ENCODE measurements at places on chromosomes 6 and 20. TPM values are rescaled to one million over a fixed set of nuclear protein-coding genes. Genes with fewer than 3 reads are reported as not detected.

DNA sequence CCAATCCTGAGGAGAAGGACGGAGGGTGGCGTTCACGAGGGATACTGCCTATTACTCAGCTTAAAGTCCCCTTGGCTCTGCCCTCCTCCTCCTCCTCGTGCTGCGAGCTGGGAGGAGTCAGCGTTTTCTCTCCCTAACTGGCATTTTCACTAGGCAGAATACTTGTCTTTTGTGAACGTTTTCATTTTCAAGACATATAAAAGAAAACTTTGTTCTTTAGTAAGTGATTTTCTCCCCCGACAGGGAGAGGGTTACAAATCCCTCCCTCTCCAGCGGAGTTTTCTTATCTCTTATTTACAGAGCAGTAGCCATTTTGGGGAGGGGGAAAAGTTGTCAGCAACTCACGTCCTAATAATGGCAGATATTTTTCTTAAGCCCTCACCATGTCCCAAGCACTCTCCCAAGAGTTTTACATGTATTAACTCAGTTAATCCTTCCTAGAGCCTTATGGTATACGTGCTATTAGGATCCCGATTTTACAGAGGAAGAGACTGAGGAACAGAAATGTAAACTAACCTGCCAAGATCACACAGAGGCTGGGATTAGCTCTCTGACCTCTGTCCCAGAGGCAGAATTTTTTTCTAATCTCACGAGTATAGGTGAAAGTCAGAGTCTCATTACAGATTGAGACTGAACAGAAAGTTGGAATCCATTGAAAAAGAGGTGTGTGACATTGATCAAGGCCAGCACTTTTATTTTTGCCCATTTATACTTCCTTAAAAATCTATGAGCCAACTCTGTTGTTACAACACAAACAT lies 30.0 kb upstream of the ZNF217 start:
- DNase-seq = no peak

DNA sequence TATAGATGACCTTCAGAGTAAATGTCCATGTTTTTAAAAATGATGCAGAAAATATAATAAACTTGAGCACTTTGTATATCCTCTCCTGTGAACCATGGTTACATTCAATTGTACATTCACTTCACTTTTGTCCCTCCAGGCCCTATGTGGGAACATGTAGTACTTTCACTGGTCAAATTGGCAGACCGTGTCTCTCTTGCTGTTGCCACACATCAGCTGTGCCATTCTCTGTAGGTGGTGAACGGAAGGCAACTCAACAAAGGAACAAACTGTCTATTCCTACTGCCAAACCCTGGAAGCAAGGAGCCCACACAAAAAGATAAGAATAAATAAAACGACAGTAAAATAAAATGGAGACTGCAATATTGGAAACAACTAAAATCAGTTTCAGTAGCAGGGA lies 2.0 kb downstream of the ROS1 start:
- no peak for DNase-seq

GRCh38 chr6:7135755-7136154 lies 28.0 kb downstream of the RREB1 start:
- no peak for DNase-seq

DNA sequence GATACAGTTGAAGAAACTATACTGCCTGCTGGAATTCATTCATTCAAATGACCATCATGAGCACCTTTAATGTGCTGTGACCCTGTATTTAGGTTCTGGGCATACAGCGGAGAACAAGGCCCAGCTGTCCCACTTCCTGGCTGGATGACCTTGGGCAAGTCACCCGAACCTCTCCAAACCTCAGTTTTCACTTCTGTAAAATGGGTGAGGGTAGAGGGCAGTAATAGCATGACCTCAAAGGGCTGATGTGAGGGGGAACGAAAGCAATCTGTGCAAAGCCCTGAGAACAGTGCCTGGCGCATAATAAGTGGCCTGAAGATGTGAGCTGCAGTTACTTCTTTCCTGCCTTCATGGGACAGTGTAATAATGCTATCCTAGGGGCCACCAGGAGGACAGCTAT lies 20.5 kb upstream of the AAR2 start:
- no peak for DNase-seq

DNA sequence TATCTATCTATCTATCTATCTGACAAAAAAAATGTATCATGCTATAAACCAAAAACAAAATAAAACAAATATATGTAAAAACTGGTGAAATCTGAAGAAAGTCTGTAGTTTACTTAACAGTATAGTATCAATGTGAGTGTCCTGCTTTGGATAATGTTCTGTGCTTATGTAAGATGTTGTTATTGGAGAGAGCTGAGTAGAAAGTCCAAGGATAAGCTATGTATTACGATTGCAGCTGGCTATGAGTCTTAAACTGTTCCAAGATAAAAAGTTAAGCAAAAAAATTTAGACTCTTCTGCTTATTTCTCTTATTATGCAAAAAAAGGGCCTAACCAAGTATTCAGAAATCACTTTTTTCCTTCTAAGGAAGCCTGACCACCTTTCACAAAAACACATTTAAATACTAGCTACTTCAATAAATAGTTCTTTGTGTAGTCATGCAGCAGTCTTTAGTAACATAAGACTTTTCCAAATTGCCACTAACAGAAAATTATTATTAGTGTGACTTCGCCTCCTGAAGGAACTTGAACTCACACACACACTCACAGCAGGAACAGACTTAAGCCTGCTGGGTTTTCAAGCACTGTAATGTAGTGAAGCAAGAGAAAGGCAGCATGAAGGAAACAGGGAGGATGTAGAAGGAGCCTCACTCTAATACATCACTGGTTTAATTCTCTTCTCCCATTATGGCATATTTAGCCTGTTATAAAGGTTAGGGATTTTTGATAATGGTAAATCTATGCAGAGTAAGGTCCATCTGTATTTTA lies 265.8 kb upstream of the GJE1 start:
- DNase-seq = no peak

DNA sequence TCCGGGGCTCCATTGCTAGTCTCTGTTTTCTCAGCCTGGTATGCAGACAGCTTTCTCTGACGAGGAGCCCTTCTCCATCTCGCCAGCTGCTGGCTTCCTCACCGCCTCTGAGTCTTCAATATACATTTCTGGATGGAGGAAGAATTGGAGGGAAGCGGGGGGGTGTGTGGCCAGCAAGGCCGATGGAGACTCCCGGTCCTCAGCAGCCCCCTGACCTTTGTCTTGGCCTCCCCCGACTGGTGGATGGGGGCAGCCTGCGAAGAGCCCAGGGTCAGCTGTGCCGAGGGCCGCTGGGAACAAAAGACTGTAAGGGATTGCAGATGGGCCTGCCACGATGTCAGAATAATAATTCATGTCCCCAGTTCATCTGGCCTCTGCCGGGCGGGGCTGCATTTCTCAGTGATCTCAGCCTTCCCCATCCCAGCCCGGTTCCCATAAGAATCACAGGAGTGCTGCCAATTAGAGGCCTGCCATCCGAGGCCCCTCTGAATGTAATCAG lies 54.3 kb upstream of the STX16 start:
- DNase-seq = no peak

GRCh38 chr6:76057469-76057868 lies 15.0 kb downstream of the IMPG1 start:
- no peak for DNase-seq

DNA sequence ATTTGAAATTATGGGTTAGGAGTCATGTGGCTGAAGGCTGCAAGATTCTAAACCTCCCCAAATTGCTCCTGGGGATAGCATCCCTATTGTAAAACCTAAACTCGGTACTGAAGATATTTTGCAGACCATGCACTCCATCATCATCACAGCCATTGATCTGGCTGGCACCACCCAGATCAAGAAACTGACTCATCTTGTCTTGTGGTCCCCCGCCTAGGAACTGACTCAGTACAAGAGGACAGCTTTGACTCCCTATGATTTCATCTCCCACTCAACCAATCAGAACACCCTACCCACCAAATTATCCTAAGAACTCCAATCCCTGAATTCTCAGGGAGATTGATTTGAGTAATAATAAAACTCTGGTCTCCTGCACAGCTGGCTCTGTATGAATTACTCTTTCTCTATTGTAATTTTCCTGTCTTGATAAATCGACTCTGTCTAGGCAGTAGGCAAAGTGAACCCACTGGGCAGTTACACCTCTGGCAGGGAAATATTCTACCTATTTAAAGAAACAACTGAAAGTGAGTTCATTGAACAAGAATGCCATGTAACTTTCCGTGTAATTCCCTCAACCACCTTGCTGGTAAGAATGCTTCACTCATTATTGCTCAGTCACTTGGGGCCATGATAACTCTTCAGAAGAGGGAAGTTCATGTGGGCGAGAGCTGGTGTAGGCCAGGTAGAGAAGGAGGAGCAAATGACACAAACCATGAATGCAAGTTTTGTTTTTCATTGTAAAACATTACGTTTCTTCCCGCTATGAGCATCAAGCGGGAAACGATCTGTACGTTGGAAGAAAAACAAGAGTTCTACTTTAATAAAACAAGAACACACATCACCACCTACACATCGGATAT lies 602.9 kb upstream of the ARID1B start:
- no peak for DNase-seq

DNA sequence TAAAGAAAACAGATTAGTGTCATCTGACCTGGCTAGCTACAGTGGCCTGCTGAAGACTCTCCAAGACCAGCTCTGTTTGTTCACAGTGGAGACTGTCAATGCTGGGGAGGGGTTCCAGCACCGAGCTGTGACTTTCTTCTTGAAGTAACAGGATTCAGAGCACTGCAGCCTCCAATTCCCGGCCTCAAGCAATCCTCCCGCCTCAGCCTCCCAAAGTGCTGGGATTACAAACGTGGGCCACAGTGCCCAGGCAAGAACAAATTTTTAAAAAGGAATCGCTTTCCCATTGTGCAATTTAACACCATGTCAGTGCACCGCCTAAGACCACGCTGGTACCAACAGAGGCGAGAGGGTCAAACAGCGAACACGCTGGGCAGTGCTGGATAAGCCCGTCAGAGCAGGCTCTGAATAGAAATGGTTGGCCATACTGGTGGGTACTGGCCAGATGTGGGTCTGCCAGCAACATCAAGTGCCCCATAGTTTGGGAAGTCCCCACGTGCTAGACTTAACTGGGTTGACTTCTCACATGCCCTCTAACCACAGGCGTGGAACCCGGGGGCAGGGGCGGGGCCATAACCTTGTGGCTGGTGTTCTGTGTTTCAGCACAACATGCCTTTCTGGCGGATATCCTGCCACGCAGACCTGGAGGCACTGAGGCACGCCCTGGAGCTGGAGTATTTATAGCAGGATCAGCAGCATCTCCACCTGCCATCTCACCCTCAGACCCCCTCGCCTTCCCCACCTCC lies 168.9 kb downstream of the ZMYND8 start:
- peak; percentile 25 for DNase-seq

DNA sequence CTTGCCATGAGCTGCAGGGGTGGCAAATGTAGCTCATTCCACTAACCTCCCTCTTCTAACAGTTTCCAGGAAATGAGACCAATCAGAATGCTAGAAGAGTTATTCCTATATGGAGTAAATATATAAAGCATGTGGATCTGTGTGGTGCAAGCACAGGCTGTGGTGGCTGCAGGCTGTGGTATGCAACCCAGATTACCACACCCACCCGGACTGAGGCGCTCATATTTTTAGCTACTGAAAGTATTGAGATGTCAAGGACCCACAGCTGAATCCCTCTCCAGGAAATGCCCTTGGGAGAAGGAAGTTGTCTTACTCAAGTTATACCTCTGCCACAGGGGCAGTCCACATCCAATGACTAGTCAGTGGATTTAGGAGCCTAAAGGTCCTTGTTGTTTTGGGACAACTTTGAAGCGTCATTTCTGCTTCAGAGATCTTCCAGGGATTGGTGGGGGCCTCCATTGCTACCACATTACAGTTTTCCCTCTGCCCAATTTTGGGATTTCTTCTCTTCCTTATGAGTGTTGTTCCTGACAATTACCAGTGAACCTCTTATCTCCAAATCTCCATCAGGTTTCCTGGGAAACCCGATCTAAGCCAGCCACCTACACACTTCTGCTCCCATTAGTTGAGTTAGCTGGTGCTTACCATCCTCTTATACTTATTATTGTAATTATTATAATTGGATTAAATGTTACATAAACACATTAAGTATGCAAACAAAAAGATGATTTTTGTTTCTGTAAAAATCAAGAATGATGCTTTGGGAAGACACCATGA lies 12.1 kb upstream of the REPS1 start:
- no peak for DNase-seq

- DNase-seq = no peak
These were observed 67.4 kb upstream of the ARMC2 start for GRCh38 chr6:108780784-108781183.

GRCh38 chr20:36929290-36929689 lies 22.2 kb downstream of the SAMHD1 start:
- no peak for DNase-seq

DNA sequence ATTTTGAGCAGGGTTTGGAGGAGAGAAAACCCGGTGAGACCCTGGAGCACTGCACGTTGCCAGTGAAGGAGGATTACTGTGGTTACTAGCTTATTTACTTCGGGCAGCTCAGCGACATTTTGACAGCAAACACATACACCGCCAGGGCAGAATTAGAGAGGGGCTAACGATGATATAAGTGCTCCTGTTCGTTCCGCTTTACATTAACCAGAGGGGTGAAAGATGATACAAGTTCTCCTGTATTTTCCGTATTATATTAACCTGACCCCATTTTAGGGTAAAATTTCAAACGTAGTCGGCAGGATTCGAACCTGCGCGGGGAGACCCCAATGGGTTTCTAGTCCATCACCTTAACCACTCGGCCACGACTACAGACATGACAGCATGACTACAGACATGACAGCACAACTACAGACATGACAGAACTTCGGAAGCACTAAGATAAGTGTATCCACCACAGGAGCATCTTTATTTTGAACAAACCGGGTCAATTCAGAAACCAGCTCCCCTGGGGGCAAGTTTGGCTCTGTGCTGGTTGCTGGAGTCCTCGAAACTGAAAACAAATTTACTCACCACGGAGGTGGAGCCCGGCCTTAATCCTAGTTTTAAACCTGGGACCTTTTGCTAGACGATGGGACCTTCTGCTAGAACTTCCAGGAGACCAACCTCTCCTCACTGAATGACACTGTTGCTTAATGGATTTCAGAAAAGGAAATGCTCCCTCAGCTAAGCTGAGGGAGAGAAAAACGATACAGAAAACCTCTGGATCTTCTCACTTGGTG lies 80.4 kb upstream of the ZNF184 start:
- DNase-seq = no peak

- DNase-seq = no peak
These were observed 37.2 kb upstream of the FAM83D start for GRCh38 chr20:38889050-38889449.

The MYLK4 gene
- total RNA-seq = 0.88 TPM

The TRIM40 gene
- total RNA-seq = 0.30 TPM

The SPO11 gene
- total RNA-seq = not detected

The FNDC11 gene
- 0.25 TPM for total RNA-seq

The IMPG1 gene
- not detected for total RNA-seq

The NR2E1 gene
- total RNA-seq = not detected

The SMOC2 gene
- not detected for total RNA-seq

The SOBP gene
- total RNA-seq = 0.16 TPM

The MDC1 gene
- total RNA-seq = 64.5 TPM

The SEL1L2 gene
- total RNA-seq = not detected

The NUS1 gene
- 23.4 TPM for total RNA-seq

The HEY2 gene
- 0.73 TPM for total RNA-seq

The DLL1 gene
- 4.3 TPM for total RNA-seq

Data from natural killer cell (primary cell).